ENCODE measurements at places on chromosomes 1 and 21.

- no peak for DNase-seq
Measured at GRCh38 chr1:26210147-26210870, 19.9 kb downstream of the CATSPER4 start.

GRCh38 chr1:219027146-219027673, 146.5 kb upstream of the LYPLAL1 start:
- no peak for DNase-seq

GRCh38 chr1:110787328-110788071, 85.4 kb upstream of the CD53 start:
- DNase-seq, result peak; percentile 36

DNA sequence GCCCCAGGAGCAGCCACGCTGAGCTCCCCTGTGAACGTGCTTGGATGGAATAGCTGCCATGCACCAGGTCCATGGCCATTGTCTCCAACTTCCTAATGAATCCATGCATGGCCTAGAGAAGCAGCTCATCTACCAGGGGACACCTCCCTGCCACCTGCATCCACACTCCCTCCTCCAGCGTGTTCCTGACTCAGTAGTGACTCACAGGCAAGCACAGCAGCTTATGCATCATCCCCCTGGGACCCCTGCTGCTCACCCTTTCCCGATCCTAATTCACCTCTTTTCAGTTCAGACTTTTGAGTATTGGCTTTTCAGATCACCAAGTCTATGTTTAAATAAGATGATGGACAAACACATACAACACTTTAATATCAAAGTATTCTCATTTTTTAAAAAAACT, 39.9 kb upstream of the TADA1 start:
- DNase-seq, result no peak

DNA sequence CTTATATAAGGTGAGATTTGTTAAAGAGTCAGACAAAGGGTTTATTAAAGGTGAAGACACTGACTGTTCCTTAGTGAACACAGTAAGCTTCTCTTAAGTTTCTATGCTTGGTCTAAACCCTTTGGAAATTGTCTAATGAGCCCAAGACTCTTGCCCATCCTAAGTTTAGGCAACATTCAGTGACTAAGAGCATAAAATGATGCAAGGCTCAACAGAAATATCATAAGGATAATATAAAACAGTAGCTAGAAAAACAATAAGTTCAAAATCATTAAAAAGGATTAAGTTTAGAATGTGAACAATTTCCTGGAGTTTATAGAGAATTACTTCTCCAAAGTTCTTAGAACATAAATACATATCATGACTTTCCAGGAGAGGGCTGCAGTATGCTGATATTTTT, 108.9 kb upstream of the PDC start:
- no peak for DNase-seq
